Tibial nerve (tissue), 4 donors: ENCODE measurements at places on chromosomes 16 and 17.
A peak's percentile ranks its signal among the peaks of the same experiment; 100 is the strongest.

DNA sequence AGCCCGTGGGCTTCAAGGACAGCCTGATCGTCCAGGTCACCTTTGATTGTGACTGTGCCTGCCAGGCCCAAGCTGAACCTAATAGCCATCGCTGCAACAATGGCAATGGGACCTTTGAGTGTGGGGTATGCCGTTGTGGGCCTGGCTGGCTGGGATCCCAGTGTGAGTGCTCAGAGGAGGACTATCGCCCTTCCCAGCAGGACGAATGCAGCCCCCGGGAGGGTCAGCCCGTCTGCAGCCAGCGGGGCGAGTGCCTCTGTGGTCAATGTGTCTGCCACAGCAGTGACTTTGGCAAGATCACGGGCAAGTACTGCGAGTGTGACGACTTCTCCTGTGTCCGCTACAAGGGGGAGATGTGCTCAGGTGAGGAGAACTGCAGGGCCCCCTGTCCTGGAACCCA lies 31.5 kb upstream of the EFCAB13 start:
- no peaks in the 10 kb centered on the region for H3K27me3 ChIP-seq
- H3K36me3 ChIP-seq = peaks cover 37% of the 10 kb centered on the region
- H3K4me3 ChIP-seq = no peak overlapping the region
- peaks cover 46% of the 10 kb centered on the region for H3K4me1 ChIP-seq
- DNase-seq = no peak
- no peak overlapping the region for H3K27ac ChIP-seq

GRCh38 chr17:60314423-60314822 lies 77.5 kb downstream of the USP32 start:
- H3K4me1 ChIP-seq = peaks cover 8% of the 10 kb centered on the region
- H3K36me3 ChIP-seq = no peaks in the 10 kb centered on the region
- DNase-seq = no peak

GRCh38 chr17:65218261-65218660 lies 81.1 kb downstream of the RGS9 start:
- no peak for DNase-seq
- H3K27ac ChIP-seq = no peak overlapping the region
- no peaks in the 10 kb centered on the region for H3K4me1 ChIP-seq
- H3K27me3 ChIP-seq = no peaks in the 10 kb centered on the region
- no peaks in the 10 kb centered on the region for H3K36me3 ChIP-seq

DNA sequence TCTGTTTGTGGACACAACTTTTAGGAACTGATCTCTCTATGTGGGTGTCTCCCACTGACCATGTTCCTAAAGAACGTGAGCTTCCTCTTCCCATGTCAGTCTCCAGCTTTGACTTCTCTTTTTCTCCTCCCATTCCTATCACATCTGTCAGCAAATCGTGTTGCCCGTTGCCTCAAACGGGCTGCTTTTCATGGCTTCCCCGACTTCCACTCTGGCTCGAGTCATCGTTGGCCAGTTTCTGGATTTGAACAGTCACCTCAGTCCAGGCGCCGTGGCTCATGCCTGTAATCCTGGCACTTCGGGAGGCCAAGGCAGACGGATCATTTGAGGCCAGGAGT lies 5.4 kb downstream of the ABCC1 start:
- H3K27me3 ChIP-seq = no peaks in the 10 kb centered on the region
- no peaks in the 10 kb centered on the region for H3K4me1 ChIP-seq
- no peak overlapping the region for H3K4me3 ChIP-seq
- no peaks in the 10 kb centered on the region for H3K36me3 ChIP-seq
- DNase-seq = no peak

DNA sequence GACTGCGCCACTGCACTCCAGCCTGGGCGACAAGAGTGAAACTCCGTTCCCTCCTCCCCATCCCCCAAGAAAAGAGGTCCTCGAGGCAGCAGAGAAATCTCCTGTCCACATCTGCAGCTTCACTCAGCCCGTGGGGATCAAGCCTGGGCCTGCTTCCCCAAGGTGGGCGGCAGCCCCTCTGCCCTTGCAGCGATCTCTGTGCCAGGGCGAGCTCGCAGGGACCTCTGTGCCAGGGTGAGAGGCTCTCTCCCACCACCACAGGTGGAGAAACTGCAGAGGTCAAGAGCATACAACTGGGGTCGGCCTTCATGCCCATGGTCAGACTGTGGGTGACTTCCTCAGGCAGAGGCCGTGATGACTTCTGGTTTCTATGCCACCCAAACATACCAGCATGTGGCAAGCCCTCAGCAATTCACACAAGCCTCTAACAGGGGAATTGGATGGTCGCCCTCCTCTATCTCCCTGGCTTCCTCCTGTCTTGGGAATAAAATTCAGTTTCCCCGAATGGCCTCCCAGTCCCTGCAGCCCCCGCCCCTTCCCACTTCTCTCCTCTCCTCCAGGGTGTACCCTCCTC lies 5.5 kb downstream of the SLC43A2 start:
- DNase-seq = no peak
- peaks cover 42% of the 10 kb centered on the region for H3K36me3 ChIP-seq
- H3K27ac ChIP-seq = no peak overlapping the region
- H3K27me3 ChIP-seq = no peaks in the 10 kb centered on the region
- H3K4me1 ChIP-seq = peaks cover 20% of the 10 kb centered on the region
- H3K4me3 ChIP-seq = no peak overlapping the region

GRCh38 chr16:5615868-5616642 lies 518.5 kb upstream of the EEF2KMT start:
- H3K36me3 ChIP-seq = no peaks in the 10 kb centered on the region
- no peaks in the 10 kb centered on the region for H3K4me1 ChIP-seq
- no peak overlapping the region for H3K27ac ChIP-seq
- no peaks in the 10 kb centered on the region for H3K27me3 ChIP-seq
- DNase-seq = peak; percentile 7

DNA sequence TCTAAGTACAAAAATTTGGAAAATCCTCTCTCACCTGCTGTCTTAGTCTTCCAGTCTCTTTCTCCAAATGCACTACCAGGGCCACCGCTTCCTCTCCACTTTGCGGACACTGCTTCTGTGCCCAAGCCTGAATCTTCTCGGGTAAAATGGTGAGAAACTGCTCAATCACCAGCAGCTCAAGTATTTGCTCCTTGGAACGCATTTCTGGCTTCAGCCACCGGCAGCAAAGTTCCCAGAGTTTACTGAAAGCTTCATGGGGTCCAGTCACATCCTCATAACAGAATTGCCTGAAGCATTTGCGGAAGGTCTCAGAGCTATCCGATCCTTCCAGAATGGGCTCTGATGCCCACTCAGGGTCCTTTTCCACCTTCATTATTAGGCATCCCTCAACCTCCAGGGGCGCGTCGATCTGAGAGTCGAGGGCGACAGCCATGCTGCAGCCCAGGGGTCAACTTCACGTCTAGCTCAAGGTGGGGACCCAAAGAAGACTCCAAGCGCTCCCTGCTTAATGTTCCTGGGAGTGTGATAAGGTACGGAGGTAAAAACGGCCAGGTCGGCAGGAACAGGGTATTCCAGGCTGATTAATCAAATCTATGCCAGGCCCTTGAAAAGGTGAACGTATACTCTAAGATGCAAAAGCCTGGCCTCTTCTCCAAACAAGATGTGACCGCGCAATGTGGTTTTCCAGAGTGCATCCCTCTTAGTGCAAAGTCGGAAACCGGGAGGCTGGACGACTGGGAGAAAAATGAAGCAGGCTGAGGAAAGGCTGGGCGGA lies 763 bp downstream of the ZKSCAN2 start:
- DNase-seq = no peak
- no peaks in the 10 kb centered on the region for H3K4me1 ChIP-seq

DNA sequence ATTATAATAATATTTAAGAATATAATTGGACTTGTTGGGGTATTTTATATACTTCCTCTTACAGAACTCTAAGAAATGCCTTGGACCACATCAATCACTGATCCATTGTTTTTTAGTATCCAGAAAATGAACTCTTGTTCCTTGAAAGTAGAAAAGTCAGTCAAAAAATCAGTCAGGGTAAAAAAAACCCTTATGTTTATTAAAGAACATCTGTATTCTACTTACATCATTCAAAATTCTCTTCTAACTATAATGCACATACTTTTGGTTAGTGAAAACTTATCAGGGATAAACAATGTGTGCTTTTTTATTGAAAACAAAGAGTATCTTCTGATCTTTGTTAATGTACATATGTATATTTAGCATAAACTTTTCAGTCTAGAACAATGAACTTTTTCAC lies 23.5 kb upstream of the CDR2 start:
- no peak for DNase-seq
- H3K27me3 ChIP-seq = no peaks in the 10 kb centered on the region
- no peaks in the 10 kb centered on the region for H3K4me1 ChIP-seq
- H3K36me3 ChIP-seq = no peaks in the 10 kb centered on the region
- no peak overlapping the region for H3K4me3 ChIP-seq

GRCh38 chr17:81510785-81511553 lies 1.6 kb downstream of the ACTG1 start:
- peaks cover 17% of the 10 kb centered on the region for H3K36me3 ChIP-seq
- no peak for DNase-seq
- H3K4me1 ChIP-seq = peaks cover 31% of the 10 kb centered on the region
- no peaks in the 10 kb centered on the region for H3K27me3 ChIP-seq
- H3K27ac ChIP-seq = peak overlapping the region; percentile 94

- H3K4me3 ChIP-seq = no peak overlapping the region
- DNase-seq = no peak
- peak overlapping the region; percentile 98 for H3K27ac ChIP-seq
- no peaks in the 10 kb centered on the region for H3K27me3 ChIP-seq
Observed at GRCh38 chr17:15266325-15267125, 1.4 kb upstream of the PMP22 start.

GRCh38 chr16:16928532-16929109 lies 542.1 kb downstream of the XYLT1 start:
- no peak overlapping the region for H3K4me3 ChIP-seq
- no peaks in the 10 kb centered on the region for H3K27me3 ChIP-seq
- H3K4me1 ChIP-seq = no peaks in the 10 kb centered on the region
- H3K27ac ChIP-seq = no peak overlapping the region
- DNase-seq = no peak

DNA sequence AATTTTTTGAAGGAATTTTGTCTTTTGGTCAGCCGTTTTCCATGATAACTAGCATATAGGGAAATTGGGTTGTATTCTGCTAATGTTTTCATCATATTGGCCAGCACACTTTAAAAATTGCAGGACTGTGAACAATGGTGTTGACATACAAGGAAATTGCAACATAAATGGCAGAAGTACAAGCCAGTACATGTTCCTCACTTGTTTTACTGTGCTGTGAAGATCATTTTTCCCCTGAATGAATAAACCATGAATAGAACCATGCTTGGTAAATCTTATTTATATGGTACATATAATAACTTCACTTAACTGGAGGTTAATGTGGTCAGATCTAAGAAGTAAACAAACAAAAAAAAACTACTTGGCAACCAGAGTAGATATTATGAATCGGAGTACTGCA lies 22.8 kb downstream of the OMG start:
- no peak overlapping the region for H3K4me3 ChIP-seq
- H3K27ac ChIP-seq = no peak overlapping the region
- no peak for DNase-seq
- H3K4me1 ChIP-seq = no peaks in the 10 kb centered on the region
- H3K27me3 ChIP-seq = no peaks in the 10 kb centered on the region
- no peaks in the 10 kb centered on the region for H3K36me3 ChIP-seq

DNA sequence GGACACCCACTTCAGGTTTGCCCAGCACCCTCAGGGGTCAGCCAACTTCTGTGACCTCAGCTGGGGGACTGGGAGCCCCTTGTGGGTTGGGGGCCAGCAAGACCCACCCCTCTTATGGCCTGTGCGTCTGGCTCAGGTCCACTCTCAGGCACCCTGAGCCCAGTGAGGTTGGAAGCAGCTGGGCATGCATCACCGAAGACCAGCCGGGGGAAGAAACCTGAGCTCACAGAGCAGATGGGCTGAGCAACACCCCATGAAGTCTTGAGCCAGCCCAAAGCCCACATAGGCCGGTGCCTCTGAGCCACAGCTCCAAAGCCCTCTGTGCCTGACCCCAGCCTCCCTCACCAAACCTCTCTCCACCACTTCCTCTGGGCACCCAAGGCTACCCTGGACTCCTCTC lies 166.7 kb downstream of the RBFOX3 start:
- no peak overlapping the region for H3K4me3 ChIP-seq
- H3K27ac ChIP-seq = no peak overlapping the region
- DNase-seq = no peak
- H3K27me3 ChIP-seq = no peaks in the 10 kb centered on the region
- no peaks in the 10 kb centered on the region for H3K4me1 ChIP-seq

GRCh38 chr17:6509031-6509771 lies 47.2 kb downstream of the PITPNM3 start:
- no peak overlapping the region for H3K4me3 ChIP-seq
- no peaks in the 10 kb centered on the region for H3K27me3 ChIP-seq
- DNase-seq = no peak

GRCh38 chr16:85935974-85936760 lies 37.2 kb downstream of the IRF8 start:
- H3K4me1 ChIP-seq = no peaks in the 10 kb centered on the region
- no peak overlapping the region for H3K27ac ChIP-seq
- no peaks in the 10 kb centered on the region for H3K36me3 ChIP-seq
- H3K27me3 ChIP-seq = no peaks in the 10 kb centered on the region

- DNase-seq = no peak
- H3K4me1 ChIP-seq = no peaks in the 10 kb centered on the region
- H3K36me3 ChIP-seq = no peaks in the 10 kb centered on the region
- H3K27me3 ChIP-seq = no peaks in the 10 kb centered on the region
- H3K4me3 ChIP-seq = no peak overlapping the region
- H3K27ac ChIP-seq = no peak overlapping the region
Observed at GRCh38 chr17:76654408-76654807, 10.9 kb upstream of the ST6GALNAC1 start.

DNA sequence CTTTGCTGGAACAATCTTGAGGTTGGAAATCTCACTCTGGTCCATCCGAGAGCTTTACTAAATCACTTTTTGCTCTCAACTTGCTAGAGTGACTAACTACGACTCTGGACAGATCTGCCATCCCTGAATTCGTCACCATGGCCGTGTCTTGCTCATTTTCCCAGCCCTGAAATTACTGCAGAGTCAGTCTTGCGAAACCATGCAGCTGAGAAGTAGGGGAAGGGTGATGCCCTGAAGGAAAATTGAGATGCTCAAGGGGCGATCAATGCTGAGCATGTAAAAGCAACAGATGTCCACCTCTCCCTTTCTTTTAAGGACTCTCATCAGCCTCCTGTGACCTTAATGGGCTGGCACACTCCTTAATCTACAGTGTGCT lies 18.8 kb downstream of the PCTP start:
- H3K36me3 ChIP-seq = peaks cover 59% of the 10 kb centered on the region
- peak overlapping the region; percentile 33 for H3K27ac ChIP-seq
- H3K4me1 ChIP-seq = peaks cover 37% of the 10 kb centered on the region
- no peaks in the 10 kb centered on the region for H3K27me3 ChIP-seq
- peak; percentile 31 for DNase-seq

- no peak overlapping the region for H3K27ac ChIP-seq
- no peak overlapping the region for H3K4me3 ChIP-seq
- no peaks in the 10 kb centered on the region for H3K36me3 ChIP-seq
Observed at GRCh38 chr16:27368358-27368722, 33.6 kb upstream of the IL21R start.
